Right forelimb (tissue), 1 donor: ENCODE measurements at places on chromosomes 1 and 21.

DNA sequence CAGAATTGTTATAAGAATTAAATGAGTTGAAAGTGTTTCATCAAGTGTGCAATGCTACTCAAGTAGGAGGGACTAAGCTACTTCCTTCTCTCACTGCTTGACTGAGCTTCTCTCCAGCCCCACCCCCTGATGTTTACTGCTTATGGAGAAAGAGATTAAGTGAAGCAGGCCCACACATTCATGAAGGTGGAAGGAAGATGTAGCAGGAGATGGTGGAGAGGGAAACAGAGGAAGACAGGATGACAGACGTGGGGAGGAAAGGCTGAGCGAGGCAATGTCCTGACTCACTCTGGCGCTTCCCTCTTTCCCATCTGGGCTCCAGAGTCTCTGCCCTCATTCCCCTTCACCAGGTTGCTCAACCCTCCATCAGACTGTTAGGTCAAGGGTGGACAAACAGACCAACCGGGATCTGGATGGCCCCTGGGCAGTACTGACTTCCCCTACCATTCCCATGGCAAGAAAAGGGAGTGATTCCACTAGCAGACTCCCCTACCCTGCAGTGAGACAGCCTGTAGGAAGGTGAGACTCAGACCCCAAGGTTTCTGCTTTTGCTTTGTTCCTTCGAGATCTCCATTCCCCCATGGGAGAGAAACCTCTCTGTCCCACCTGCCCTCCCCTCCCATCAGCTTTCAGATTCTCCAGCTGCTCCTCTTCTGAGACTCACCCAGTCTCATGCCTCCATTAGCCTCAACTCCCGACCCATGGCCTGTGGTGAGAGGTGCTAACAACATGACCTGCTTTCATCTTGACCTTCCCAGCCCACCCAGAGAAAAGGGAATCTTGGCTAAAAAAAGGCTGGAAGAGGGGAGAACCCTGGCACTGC, 3.1 kb upstream of the ARHGEF2 start:
- no peak for DNase-seq

- DNase-seq = peak; percentile 65
These were observed 9.8 kb downstream of the THAP3 start for GRCh38 chr1:6634371-6635052.

GRCh38 chr21:45325206-45326168, 37.8 kb upstream of the POFUT2 start:
- DNase-seq = peak; percentile 44

DNA sequence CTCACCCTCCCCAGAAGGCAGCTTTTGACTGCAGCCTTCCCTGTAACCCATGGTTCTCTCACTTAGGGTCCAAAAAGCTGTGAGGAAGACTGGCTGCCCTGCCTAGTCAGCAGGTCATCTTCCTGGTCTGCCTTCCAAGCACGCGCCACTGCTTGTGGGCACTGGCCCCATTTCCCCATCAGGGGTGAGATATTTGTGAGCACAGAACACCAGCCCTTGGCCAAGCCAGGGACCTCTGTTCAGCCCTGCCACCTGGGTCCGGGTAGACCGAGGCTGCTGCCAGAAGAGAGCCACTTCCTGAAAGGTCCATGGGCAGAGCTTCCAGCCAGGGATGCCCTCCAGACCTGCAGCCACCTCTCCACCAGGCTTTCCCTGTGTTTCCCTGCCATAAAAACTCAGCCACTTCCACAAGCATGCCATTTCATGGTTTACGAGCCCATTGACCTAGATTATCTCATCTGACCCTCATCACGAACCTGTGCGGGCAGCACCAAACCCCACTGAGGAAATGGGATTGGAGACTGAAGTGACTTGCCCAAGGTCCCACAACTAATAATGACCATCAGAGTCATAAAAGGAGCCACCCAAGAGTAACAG, 40.5 kb downstream of the GLIS1 start:
- DNase-seq = no peak

GRCh38 chr1:179230251-179230650, 774 bp upstream of the ABL2 start:
- no peak for DNase-seq

GRCh38 chr1:231976231-231976630, 349.6 kb downstream of the DISC1 start:
- no peak for DNase-seq

- DNase-seq = no peak
These were observed 52.1 kb downstream of the COL6A1 start for GRCh38 chr21:46033410-46034400.

GRCh38 chr1:44034976-44035716, 3.9 kb upstream of the SLC6A9 start:
- no peak for DNase-seq

GRCh38 chr1:92459871-92460320, 26.8 kb downstream of the GFI1 start:
- DNase-seq = no peak

GRCh38 chr1:58823481-58824010, 39.7 kb upstream of the JUN start:
- no peak for DNase-seq

GRCh38 chr1:155309423-155310021, 856 bp downstream of the FDPS start:
- no peak for DNase-seq

DNA sequence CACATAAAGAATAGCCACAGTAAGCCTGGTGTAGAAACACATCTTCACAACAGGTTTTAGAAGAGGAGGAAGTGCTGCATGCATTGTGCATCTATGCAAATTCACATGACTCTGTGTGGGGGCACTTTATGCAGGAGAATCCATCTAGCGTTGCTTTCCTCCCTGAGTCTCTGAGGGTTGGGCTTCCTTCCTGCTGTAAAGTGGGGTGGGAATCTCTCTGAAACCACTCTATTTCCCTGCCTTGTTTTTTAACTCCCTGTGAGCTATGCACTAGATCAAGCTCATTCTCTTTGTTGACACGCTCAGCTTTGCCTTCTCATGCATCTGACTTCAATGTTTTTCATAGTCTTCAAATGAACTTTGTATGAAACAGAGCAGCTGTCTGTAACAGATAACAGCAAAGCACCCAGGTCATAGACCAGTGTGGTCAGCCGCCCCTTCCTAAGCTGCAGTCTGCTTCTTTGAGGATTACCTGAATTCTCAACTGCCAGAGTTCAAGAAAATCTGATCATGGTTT, 102.7 kb upstream of the DPH5 start:
- DNase-seq = no peak
